ENCODE measurements at places on chromosomes 3 and 15. TPM values are rescaled to one million over a fixed set of nuclear protein-coding genes. Genes with fewer than 3 reads are reported as not detected.

DNA sequence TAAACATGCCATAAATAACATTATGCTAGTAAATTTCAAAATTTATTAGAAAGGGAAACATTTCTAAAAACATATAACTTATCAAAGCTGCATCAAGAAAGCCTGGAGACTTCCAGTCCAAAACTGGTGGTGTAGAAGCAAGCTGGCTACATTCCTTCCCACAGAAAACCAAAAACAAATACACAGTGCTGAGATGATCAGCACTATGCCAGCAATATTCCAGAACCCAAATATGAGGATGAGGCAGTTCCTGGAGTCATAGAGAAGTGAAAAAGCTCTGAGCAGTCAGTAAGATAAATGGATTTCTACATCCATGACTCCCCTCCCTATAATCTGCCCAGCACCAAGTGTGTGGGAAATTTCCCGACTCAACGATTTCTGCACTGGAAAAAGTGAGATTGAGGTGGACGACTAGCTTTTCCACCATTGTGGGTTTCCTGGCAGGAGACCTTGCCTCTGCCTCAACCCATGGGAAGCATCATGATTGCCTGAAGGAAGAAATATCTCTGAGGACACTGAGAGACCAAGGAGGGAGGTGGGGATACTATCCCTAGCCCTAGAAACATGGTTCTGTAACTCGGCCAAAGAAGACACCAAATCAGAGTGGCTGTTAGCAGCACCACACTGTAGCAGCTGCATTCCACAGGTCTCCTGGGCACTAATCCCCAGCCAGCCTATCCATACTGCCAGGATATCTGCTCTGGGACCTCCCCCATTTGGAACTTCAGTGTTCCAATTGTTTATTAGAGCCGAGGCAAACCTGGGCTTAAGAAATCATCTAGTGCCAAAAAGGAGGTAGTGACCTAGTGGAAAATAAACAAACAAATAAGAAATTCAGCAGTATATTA is 11.8 kb upstream of the CLN6 start:
- no peak for DNase-seq

DNA sequence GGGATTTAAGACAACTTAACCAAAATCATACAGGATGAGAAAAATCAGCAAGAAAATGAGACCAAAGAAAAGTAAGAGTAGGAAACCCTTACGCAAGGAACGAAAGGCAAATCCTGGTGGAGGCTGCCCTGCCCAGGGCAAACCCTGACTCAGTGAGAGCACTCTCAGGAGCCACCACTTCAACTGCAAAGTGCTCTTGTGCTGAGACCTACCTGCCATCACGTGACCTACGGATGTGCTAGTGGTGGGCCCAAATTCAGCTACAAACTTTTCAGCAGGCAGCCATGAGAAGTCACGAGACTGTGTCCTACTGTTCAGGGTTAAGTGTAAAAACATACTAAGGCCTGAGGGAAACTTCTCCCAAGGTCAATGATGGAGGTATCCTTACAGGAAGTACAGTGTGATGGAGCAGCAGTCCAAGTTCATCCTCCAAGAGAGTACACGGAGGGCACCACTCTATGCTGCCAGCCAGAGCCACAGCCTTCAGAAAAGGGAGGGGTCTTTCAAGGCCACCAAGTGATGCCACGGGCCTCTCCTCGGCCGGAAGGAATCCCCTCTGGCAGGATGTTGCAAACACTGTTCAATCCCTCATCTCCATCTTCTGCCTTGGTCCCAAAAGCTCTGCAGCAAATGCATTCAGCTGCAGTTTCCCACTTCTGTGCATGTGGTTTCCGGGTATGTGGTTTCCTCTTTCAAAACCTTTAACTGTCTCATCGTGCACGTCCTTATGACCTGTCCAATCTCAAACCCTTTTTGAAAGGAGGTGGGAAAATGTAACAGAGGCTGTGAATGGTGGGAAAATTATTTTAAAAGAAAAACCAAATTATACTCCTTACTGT is 9.5 kb downstream of the CHSY1 start:
- peak; percentile 69 for DNase-seq

- DNase-seq = no peak
Observed at GRCh38 chr3:189766416-189766815, 135.2 kb downstream of the TP63 start.

- DNase-seq = no peak
Observed at GRCh38 chr3:129582799-129583198, 23.7 kb downstream of the PLXND1 start.

The OXTR gene
- polyA plus RNA-seq = 6.4 TPM

- peak; percentile 29 for DNase-seq
Observed at GRCh38 chr3:101810022-101810418, 31.0 kb downstream of the NXPE3 start.

GRCh38 chr3:72728958-72729467 is 119.2 kb downstream of the SHQ1 start:
- DNase-seq = no peak

The EXD1 gene
- polyA plus RNA-seq = not detected

DNA sequence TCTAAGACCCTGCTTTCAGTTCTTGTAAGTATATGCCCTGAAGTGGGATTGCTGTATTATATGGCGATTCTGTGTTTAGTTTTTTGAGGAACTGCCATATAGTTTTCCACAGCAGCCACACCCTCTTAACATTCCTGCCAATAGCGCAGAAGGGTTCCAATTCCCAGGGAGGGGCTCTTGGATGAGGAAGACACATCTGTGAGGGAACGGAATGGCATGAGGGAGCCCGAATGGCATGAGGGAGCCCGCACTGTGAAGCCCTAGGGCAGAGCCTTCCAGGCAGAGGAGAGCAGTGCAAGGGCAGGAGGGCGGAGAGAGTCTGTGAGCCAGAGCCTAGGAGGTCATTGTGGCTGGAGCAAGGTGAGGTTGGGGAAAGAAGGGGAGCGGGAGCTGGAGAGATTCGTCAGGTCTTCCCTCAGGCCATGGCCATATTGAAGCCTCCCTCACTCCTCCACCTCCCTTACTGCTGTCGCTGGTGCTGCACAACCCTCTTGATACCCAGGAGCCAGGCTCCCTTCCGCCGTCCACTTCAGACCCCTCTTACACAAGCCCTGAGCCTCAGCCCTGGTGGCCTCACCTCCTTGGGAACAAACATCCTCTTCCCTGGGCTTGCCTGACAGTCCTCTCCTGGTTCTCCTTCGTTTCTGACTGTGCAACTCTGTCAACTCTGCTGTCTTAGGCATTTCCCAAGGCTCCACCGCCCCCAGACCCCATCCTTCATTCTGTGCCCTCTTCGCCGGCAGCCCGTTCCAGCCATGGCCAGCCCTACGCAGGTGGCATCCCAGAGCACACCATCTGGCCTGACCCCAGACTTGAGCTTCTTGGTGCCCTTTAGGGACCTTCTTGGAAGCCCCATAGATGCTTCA is 51.4 kb downstream of the FGD5 start:
- DNase-seq = peak; percentile 64

The TRIM59 gene
- 9.3 TPM for polyA plus RNA-seq

DNA sequence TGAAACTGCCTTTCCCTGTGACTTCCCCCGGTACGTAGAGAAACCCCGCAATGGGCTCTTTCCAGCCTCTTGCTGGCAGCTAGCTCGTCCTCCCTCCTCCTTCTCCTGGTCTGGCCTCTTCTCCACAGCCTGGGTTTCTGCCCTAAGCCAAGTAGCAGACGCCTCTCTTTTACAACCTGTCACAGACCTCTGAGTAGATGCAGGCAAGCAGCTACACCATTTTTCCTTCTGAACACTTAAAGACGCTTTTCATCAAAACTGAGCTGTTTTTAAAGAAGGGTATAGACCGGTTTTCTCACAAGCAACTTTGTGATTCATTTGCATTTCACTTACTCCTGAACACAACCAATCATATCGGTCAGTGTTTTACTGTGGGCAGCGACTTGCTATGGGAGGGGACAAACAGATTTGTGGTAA is 32.0 kb downstream of the ADAMTSL3 start:
- peak; percentile 66 for DNase-seq

DNA sequence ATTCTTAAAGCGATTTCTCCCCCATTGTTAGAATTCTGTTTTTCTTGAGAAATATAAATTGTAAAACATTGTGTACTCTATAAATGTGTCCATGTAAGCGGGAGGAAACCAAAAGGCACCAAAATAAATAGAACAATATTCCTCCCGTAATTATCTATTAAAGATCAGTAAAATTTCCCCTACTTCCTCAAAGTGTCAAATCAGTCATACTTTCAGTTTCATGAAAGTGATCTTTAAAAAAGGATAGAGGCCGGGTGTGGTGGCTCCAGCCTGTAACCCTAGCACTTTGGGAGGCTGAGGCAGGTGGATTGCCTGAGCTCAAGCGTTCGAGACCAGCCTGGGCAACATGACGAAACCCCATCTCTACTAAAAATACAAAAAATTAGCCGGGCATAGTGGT is 278.9 kb downstream of the MECOM start:
- DNase-seq = no peak

DNA sequence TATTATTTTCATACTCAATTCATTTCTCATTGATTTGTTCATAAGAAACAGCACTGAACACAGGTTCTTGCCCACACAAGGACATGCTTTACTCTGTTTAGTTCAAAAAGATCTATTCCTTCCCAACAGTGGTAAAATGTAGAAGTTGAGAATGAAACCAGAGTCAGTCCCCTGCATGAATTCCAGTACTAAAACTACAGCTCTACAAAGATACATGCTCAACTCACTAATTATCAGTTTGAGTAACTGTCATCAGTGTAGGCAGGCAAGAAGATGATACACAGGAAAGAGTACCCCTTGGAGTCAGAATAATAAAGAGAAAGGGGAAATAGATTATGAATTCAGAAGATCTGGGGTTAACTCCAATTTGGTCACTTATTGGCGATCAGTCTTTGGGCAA is 43.2 kb downstream of the NR2E3 start:
- DNase-seq = no peak

DNA sequence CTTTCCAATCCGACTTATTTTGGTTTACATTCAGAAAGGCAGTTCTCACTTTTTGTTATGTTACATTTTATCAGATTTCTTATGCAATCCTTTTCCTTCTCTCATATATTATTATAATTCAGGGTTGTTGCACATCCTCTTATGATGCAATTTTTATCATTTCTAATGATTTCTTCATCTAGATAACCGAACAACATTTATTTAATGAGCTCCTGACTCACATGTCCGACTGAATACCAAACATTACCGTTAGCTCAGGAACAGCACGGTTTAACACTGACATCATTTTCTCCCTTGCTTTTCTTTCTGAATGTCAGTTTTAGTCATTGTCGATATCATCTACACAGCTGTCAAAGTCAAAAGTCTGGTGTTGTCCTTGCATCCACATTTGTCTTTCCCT is 199.2 kb downstream of the BCHE start:
- DNase-seq = no peak

DNA sequence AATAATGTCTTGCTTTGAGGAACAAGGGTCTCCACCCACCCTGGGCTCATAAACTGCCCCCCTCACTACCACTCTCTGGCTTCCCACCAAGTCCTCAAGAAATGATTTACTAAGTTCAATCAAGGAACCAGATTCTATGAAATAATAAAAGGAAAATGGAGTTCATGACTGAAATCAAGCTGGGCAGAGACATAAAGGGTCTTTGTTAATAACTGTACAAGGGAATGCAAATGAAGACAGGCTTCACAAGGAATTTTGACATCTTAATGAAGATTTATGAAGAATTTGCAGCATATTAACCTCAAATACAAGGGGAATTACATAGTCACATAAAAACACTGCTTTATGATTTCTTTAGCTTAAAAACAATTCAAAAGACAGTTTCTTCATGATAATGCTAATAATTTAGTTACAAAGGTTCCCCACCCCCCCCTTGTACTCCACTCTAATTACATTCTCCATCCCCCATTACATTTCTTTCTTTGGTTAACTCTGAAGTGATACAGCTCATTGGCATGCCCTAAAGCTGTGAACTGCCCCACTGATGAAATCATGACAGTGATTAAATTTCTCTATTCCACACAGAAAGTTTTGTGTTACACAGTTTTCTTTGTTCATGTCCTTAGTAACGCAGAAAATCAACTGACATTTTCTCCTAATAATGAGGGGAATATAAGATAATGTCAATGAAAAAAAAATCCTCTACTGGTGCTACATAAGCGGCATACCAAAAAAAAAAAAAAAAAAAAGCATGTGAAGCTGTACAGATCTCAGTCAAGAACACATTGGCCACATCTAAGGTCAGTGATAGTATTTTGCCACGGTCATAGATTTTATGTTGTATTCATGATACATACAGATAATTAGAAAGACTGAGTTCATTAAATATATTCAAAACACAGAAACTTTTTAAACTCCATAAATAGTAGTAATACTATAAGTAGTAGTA is 54.4 kb downstream of the WWTR1 start:
- DNase-seq = no peak

The KBTBD12 gene
- 8.1 TPM for polyA plus RNA-seq

The SEMA3G gene
- 18.2 TPM for polyA plus RNA-seq

DNA sequence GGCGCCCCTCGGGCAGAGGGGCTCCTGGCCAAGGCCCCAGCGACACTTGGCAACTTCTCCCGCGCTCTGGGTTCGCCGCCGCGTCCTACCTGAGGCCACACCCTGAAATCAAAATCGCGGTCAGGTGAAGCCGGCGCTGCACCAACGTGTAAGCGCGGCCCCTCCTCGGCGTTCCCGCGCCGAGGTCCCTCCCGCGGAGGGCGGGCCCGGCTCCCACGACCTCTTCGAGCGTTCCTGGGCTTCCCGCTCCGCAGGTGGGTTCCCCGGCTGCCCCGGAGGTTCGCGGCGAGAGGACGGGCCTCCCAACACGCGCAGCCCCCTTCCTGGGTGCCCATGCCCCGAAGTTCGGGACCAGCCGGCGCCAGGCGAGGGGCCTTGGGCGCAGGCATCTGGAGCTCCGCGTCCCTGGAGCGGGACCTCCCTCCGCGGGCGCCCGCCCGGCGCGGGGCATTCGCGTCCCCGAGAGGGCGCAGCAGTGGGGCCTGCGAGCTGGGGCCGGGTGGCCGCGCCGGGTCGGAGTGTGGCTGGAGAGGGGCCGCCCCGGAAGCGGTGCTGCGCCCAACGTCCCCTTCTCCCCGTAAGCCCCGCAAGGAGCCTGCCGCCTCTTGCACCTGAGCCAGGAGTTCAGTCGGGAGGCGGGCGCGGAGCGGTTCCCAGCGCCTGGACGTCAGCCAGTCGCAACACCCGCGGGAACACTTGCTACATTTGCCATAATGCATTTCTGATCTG is 13.7 kb downstream of the PAK6 start:
- DNase-seq = peak; percentile 44

GRCh38 chr15:70152070-70152480 is 54.4 kb upstream of the TLE3 start:
- peak; percentile 42 for DNase-seq

- no peak for DNase-seq
Observed at GRCh38 chr15:73368301-73369136, at the start of gene HCN4. TSS of gene HCN4 (minus strand) at chr15:73368958. CDS start at chr15:73368270, 688 bp downstream.

GRCh38 chr3:193776626-193777358 is 183.8 kb downstream of the OPA1 start:
- DNase-seq = no peak

The CMTM7 gene
- polyA plus RNA-seq = 16.3 TPM

- peak; percentile 79 for DNase-seq
Observed at GRCh38 chr15:80512726-80513660, 108.8 kb downstream of the ARNT2 start.

GRCh38 chr3:196003611-196004010 is 78.3 kb downstream of the TFRC start:
- no peak for DNase-seq

Data from muscle of leg (tissue), 16 donors.